ENCODE measurements at places on chromosomes 4 and X.

DNA sequence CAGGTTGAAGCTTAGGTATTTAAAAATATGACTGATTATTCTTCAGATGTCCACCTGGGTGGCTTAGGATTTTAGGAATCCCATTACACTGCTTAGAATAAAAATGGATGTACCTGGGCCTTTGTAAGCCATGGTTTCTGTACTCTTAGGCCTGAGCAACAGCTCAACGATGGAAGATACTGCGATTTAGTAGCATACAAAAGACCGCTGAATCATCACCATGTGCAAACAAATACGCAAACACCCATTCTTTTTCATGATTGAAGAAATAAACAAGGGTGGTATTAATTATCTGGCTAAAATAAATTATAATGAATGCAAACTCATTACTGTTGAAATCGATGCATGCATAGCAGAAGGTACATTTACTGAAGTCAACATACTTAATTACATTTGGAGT is 188.9 kb downstream of the ZNF330 start:
- DNase-seq = no peak

DNA sequence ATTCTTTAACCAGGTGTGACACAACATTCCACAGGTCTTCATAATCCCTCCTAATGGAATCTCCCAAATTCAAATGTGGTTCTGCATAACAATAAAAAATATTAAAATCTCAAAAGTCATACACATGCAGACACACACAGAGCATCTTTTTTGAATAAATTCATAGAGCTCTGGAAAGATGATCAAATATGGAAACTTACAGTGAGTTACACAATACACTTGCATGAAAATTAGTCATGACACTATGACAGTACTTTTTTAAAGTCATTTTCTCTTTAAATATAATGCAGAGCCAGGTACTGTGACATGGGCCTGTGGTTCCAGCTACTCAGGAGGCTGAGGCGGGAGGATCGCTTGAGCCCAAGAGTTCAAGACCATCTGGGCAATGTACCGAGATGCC is 38.9 kb downstream of the DDX60L start:
- DNase-seq = no peak

- no peak for DNase-seq
Measured at GRCh38 chrX:123322536-123322935, 138.5 kb downstream of the GRIA3 start.

GRCh38 chr4:184162596-184162995 is 55.1 kb downstream of the ENPP6 start:
- no peak for DNase-seq

- DNase-seq = no peak
Measured at GRCh38 chr4:99818661-99819060, 2.0 kb downstream of the DAPP1 start.

GRCh38 chr4:107956011-107956410 is 24.7 kb downstream of the CYP2U1 start:
- DNase-seq = no peak

DNA sequence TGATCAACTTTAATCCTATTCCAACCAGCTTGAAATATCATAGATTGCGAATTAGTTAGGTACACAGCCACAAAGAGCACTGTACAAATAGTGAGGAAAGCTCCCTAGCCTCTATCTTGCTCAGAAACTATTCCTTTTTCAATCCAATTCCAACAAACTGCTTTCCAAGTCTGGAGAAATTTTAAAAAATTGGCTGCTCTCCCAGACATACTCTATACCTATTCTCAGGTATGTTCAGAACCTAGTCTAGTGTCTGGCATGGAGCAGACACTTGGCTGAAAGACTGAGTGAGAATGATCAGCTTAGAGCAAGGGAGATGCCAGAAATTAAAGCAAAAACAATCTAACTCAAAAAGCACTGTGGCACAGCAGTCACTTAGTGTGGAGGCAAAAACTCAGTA is 105.9 kb downstream of the SLC10A7 start:
- no peak for DNase-seq

- no peak for DNase-seq
Measured at GRCh38 chr4:5371415-5372190, 320.3 kb downstream of the STK32B start.

DNA sequence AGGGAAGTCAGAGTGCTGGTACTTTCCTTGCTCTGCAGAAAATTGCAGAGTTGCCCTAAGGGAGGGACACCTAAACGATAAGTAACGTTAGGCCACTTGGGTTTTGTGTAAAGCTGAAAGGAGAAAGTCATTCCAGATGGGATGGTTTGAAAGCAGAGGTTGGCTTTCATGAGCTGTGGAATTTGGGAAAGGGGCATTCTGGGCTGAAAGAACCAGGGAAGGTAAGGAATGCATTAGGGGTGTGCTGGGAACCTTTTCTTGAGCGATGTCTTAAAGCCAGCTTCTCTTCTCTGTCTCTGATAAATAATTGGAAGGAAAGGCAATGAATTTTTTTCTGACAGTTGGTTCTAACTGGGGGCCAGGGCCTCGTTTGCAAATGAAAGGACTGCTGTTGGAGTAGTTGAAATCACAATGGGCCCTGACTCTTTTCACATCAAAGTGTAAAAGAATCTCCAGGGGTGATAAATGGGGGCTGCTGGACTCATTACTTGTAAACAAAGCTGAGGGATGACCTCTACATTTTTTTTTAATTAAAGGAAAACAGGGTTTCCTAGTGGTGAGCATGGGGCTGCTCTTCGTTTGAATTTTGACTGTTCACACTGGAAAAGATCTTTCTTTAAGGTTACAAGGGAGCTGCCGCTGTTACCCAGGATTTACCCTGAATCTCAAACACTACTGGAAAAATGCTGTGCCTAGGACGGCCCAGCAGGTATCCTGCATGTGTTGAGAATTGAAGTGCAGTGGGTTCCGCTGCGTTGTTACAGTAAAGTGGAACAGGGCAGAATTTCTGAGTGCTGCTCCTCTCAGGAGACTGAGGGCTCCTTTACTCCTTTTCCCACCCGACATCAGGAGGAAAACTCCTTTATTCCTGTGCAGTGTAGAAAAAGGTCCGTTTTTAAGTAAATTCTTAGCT is 25.0 kb downstream of the AFF1 start:
- no peak for DNase-seq

DNA sequence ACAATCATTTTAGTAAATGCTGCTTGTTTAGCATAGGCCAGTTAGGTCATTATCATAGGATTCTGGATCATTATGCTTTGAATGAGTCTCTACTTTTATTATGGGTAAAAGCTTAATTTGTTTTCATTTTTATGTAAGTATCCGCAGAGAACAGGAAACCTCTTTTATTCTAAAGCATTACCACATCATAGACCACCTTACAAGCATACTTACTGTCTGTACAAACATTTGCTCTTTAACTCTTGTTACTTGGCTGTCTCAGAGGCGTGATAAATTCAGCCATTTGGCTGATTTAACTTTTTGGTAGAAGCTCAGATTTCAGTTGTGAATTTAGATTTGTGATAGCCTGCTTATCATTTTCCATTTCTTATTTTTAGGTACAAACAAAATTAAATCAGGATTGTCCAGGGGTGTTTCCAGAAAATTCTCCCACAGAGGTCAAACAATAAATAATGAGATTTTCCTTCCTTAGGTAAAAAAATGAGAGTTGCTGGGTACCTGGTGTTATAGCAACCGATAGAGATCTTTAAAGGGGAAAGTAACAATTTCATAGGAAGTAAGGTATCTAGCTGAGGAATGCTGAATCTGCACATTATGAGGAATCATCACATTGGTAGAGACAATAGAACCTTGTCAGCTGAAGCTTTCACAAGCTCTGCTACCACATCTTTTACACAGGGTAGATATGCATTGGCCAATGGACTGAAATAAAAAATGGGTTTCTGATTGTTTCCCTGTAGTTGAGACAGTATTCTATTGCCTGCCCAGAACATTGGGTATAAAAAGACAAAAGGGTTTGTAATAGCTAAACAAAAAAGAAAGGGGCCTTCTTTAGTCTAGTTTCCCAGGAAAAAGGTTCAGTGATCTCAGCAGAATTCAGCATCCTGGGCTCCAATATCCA is 62.5 kb downstream of the NDNF start:
- DNase-seq = no peak

- no peak for DNase-seq
Measured at GRCh38 chrX:41670112-41670511, 18.7 kb upstream of the GPR34 start.

GRCh38 chr4:142406917-142407501 is 439.1 kb downstream of the INPP4B start:
- DNase-seq = no peak

- DNase-seq = no peak
Measured at GRCh38 chr4:148653681-148654080, 211.5 kb upstream of the NR3C2 start.

DNA sequence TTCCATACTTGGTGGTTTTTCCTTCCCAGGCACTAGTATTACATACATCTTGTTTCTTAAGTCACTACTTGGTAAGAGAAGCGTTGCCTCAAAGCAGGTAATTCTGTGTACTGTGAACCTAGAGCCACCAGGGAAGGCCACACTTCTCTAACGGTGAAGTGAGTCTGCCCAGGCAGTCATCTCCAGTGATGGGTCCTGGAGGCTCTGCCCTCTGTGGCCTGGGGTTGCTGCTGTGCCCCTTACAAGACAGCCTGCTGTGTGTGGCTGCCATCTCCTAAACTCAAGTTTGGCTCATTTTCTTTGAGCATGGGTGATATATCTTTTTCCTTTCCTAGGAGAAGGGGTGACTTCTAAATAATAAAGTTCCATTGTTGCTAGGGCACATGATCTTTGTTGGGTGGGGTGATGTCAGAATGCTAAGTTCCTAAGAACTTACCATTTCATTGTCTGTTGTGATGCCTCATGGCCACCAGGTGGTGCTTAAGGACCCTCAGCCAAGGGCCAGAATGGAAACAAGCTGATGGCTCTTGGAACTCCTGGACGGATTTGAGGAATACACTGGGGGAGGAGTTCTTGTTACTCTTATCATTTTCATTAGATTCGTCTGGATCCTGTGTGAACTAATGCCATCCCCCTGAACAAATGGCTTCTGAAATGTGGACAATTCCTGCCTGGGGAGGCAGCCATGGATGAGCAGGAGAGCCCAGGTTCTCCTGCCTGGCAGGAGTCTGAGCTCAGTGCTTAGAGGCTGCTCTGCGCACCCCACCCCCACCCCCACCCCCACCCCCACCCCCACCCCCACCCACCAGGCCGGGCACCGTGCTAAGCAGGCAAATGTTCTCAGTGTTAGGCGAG is 41.1 kb upstream of the WDR1 start:
- DNase-seq = no peak

DNA sequence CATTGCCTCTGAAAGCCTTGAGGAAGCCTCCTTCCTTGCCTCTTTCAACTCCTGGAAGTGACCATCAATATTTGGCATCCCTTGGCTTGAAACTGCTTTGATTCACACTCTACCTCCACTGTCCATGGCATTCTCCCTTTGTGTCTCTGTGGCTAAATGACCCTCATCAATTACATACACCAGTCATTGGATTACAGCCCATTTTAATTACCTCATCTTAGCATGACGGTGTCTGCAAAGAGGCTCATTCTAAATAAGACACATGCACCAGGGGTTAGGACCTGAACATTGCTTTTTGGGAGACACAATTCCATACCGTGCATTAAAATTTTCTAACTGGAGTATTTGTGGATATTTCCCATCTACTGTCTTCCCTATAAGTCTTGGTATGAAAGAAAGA is 60.7 kb upstream of the FAM9A start:
- DNase-seq = no peak

DNA sequence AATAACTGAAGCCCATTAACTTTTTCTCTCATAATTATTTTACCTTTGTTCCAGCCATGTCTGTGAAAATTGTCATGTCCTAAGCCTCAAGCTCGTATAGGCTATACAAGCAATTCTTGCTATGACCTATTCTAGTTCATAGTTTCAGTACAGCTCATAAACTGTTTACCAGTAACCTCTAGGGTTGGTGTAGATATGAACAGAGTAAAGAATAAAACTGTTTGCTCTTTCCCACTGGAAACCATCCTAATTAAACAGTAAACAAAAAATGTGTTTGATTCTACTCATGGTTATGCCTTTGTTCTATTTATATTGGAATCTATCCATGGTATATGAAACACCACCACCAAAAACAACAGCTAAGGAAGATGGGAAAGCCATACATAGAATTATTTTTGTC is 1444.0 kb upstream of the PCDH7 start:
- no peak for DNase-seq

DNA sequence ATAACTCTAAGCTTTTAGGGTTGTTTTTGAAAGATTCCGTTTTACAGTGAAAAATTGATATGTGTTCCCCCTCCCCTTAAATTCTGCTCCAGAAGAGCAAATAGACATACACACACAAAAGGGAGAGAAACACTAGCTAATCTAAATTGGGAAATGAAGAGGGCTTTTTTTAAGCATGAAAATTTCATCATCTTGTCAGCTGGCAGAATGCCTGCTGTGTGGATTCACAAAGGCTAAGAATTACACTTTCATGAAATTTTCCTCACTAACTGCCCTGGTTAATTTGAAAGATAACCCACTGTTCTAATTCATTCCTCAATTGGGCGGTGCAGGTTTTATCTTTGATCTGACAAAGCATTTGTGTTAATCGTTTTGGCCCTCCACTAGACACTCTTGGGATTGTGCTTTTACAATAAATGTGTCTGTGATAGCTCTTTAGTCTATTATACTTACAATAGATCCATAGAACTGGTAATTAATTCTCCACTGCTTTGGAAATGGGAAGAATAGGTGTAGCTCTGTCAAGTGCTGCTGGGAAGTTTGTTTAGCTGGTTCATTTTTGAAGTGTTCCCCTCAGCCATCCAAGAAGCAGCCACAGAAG is 152.9 kb downstream of the POLA1 start:
- DNase-seq = no peak

GRCh38 chr4:54661169-54661568 is 3.4 kb downstream of the KIT start:
- no peak for DNase-seq

- no peak for DNase-seq
Measured at GRCh38 chr4:38230121-38230801, 270.1 kb downstream of the PTTG2 start.

GRCh38 chr4:55633903-55634302 is 2.2 kb downstream of the NMU start:
- no peak for DNase-seq

GRCh38 chr4:23006756-23007155 is 314.0 kb downstream of the GBA3 start:
- DNase-seq = no peak

DNA sequence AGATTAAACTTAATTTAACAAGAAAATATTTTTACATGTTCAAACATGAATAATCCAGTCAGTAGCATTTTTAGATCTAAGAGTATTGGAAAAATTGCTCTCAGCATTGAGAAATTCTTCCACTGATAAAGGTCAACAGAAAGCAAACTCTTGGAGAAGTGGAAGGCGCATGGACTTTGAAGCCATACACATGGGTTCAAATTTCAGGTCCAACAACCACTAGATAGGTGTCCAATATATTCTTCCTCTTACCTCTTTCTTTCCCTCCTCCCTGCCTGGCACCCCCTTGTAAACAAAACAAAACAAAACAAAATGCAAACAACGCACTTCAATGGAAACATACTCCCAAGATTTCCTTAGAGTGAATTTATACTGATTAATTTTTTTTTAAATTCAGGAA is 28.4 kb upstream of the PRSS48 start:
- no peak for DNase-seq

DNA sequence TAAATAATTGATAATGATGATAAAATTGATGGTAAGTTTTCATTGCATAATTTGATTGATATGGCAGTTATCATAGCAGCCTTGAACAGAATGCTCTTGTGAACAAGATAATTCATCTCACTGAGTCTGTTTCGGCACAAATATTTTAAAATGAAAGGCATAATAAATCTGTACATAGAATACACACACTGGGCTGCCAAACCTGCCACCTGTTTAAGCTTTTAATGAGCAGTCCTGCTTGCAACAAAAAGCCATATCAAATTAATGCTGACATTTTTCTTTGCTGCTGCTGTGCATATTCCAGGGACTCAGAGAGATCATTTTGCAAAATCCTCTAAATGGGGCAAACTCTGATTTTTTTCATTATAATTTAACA is 201.1 kb downstream of the ARHGAP24 start:
- no peak for DNase-seq
